ENCODE measurements at places on chromosomes 1 and 21.

DNA sequence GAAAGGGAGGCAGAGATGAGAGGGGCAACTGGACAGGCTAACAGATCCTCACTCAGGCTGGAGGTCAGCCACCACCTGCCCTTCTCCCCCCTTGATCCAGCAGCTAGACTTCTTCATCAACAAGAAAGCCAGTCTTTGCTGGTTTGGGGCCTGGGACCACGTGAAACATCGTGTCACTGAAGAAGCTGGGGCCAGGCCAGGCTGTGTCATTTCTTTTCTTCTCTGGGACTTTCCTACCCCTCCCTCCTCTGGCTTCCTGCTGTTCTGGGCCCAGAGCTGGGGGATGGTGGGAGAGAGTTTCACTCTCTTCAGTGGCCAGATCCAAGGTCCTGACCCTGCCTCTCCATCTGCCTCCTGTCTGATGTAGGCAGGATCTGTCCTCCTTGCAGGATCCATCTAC, 18.1 kb upstream of the SLC26A9 start:
- no peak for DNase-seq

GRCh38 chr1:212600071-212600915, 8.3 kb upstream of the ATF3 start:
- no peak for DNase-seq

GRCh38 chr1:6172549-6172948, 7.6 kb downstream of the CHD5 start:
- DNase-seq, result no peak

- DNase-seq, result no peak
Measured at GRCh38 chr1:180524160-180524914, 22.0 kb upstream of the ACBD6 start.
